Stimulated activated naive CD8-positive, alpha-beta T cell treated with anti-CD3 and anti-CD28 coated beads, Interleukin-15, Interleukin-2, amounts not matched to agents 100 U/mL and 50 U/mL, for 24 hours (primary cell): ENCODE measurements at places on chromosomes 4 and X.

DNA sequence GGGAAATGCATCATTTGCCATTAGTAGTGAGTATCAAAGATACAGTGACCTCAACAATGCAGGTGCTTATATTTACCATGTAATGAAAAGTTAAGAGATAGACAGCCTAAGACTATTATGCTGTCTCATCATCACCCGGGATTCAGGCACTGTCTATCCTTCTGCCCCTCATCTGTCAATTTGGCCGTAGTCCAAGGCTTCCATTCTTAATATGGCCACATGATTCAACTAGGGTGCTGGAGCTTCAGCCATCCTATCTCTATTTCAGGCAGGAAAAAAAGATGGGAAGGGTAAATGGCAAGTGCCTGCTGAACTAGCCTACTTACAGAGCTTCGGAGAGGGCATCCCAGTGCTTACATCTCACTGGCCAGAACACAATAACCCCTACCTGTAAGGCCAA, 196.7 kb upstream of the LNX1 start:
- no peak for DNase-seq

- no peak for DNase-seq
Observed at GRCh38 chr4:70538869-70539268, 20.5 kb downstream of the AMTN start.

DNA sequence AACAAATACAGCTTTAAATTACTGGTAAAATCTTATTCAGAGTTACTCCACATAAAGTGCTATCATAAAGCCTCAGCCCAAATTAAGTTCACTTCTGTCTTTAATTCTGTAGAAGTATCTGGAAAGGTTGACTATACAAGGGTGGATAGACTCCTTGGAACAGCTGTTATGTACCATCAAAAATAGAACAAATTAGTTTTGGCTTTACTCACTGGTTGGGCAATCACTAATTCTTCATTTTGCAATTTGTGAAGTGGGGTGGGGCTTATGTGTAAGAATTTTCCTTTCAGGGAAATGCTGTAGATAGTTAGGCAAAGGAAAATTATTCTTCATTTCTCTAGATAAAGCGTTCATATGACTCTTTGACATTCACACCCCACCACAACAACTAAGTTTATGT, 7.8 kb downstream of the DIAPH2 start:
- DNase-seq, result no peak

DNA sequence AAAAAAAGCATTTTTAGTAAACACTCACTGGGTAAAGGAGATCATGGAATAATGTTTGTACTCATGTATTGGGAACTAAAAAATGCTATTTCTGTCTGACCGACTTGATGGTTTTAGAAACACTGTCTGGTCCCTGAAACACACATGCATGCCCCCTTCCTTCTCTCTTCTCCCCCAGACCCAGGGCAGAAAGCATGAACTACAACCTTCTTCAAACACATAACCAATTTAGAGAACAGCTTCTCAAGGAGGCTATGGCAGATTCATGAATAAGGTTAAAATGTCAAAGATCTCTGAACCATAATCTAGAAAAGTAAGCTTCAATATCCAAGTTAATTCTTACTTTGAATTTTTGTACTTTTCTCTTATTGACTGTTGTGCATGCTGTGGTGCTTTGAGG, 6.0 kb downstream of the CCNA2 start:
- no peak for DNase-seq

- DNase-seq, result no peak
Observed at GRCh38 chr4:55098456-55099204, 26.8 kb downstream of the KDR start.

DNA sequence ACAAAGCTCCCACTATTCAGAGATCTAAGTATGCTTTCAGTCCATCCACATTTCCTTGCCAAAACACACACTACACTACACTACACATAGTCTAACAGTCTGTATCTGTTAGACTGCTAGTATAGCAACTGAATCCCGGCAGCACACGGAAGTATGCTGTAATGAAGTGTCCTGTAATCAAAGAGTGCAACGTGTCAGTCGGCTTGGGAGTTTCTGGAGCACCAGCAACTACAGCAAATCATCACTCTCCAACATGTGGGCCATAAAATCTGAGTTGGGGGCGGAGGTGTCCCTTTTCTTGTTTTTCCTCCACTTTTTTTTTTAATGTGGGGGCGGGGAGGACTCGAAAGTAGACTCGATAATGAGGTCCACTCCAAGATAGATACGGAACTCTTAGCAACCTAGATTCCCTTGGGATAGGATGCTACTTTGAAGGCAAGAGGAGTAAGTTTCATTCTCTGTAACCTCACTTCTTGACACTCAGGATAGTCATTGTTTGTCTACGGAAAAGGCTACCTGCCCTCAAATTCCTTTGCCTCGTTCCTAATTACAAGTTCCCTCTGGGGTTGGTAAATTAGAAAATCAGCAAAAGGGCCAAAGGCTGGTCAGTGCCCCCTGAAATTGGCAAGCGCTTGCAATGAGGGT, 722 bp downstream of the SLC10A7 start:
- peak; percentile 23 for DNase-seq

GRCh38 chrX:44637282-44637681, 94.6 kb upstream of the FUNDC1 start:
- no peak for DNase-seq

GRCh38 chr4:6500481-6501140, 28.2 kb upstream of the PPP2R2C start:
- no peak for DNase-seq

- no peak for DNase-seq
Observed at GRCh38 chr4:58499182-58499581, 1389.0 kb upstream of the IGFBP7 start.

GRCh38 chrX:153864101-153864500, 21.9 kb downstream of the L1CAM start:
- DNase-seq, result no peak

- DNase-seq, result no peak
Observed at GRCh38 chr4:19700992-19701391, 550.7 kb upstream of the SLIT2 start.

DNA sequence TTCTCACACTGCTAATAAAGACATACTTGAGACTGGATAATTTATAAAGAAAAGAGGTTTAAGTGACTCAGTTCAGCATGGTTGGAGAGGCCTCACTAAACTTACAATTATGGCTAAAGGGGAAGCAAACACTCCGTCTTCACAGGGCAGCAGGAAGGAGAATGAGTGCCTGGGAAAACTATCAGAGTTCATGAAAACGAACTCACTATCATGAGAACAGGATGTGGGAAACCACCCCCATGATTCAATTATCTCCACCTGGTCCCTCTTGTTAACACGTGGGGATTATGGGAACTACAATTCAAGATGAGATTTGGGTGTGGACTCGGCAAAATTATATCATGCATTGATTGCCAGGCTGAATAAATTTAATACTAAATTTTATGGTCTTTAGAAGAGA, 592.7 kb downstream of the GRXCR1 start:
- no peak for DNase-seq

DNA sequence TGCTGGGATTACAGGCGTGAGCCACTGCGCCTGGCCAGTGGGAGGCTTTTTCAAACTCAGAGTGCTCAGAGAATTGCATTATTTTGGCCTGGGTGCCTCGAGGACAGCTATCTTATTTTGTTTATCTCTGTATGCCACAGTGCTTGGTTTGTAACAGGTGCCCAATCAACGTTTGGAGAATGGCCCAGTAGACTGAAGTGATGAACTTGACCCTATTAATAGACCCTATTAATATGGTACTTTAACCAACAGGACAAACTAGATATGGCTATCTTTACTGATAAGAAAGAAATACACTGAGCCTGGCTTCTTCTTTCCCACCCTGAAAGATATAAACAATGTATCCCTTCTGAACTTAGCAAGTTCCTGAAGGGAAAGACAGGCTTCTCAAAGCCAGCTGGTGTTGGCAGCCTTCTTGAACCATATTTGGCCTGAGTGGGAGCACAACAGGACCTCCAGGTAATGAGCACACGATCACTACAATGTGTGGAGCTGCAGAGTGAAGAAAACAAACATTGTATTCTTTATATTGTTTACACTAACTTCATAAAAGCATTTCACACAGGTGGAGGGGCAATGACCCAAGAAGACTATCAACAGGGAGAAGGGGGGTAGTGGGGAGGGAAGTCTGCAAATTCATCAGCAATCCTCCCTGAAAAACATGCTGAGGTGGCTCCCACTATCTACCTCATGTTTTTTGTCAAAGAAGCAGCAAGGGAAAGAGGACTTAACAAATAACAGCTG, 41.7 kb downstream of the PRPS1 start:
- DNase-seq, result no peak

- no peak for DNase-seq
Observed at GRCh38 chr4:118825799-118826198, 10.1 kb downstream of the SEC24D start.

- no peak for DNase-seq
Observed at GRCh38 chrX:14509325-14510057, 19.8 kb upstream of the GLRA2 start.

DNA sequence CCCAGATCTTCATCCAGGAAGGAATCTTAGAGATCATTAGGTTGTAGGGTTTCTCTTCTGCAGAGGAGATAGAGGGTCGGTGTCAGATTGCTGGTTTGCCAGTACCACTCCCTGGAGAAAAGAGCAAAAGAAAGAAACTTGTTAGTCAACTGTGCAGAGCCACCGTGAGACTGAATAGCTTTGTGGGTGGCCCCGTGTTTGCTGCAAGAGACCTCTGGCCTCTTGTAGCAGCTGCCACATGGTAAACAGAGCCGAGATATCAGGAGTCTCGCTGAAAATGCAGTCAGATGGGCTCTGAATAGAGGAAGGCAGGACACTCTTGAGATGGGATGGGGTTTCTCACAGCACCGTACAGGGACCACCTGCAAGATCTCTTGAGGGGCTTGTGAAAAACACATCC, 149.7 kb downstream of the PTTG2 start:
- no peak for DNase-seq

DNA sequence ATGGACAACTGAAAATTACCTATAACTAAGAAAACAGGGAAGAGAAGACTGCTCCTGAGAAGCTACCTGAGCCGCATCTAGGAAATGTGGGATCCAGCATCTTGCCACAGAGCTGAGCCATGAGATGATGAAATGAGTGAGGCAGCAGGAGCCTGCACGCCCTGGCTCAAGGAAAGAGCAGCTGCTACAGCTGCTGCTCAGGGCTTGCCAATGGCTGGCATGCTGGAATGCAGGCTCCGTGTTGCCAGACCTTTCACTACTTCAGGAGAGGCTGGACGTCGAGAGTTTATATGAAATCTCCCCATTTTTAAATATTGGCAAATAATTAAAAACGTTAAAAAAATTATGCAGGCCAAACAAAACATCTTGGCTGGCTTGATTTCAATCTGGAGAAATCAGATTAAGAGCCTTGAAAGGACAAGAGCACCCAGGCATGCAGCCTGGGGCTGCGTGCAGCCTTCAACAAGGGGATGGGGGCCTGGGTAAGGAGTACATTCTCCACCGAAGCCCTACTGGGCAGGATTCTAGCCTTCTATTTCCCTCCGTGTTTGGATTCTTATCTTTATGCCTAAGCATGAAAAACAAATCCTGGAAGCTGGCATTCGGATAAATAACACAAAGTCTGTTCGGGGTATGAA, 227.6 kb downstream of the NR3C2 start:
- DNase-seq, result no peak

GRCh38 chr4:89009761-89010369, 47.1 kb downstream of the FAM13A start:
- no peak for DNase-seq

DNA sequence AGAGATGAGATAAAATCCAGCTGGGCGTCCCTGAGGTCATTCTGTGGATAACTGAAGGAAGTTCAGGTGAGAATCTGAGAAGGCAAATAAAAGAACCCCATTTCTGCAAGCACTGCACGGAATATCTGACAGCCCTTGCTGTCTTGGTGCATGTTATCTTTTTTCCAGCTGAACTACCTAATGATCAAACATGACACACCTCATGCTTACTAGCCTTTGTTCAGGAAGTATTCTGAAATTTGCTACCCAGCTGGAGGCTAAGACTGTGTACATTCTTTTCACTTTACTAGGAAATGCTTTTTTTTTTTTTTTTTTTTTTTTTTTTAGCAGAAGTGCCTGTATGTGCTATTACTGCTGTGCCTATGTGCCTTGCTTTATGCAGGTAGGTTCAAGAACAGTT, 718.1 kb downstream of the SMARCA1 start:
- no peak for DNase-seq

GRCh38 chrX:1031521-1032430, 180.7 kb downstream of the CRLF2 start:
- DNase-seq, result no peak

DNA sequence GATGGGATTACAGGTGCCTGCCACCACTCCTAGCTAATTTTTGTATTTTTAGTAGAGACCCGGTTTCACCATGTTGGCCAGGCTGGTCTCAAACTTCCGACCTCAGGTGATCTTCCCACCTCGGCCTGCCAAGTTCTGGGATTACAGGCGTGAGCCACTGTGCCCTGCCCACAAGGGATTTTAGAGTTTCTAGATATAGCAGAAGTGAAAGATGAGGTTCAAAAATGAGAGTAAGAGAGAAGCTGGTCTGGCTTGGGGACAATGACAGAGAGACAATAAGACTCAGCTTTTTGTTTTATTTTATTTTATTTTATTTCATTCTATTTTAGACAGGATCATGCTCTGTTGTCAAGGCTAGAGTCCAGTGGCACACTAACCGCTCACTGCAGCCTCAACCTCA, 30.6 kb downstream of the TRIM61 start:
- no peak for DNase-seq

DNA sequence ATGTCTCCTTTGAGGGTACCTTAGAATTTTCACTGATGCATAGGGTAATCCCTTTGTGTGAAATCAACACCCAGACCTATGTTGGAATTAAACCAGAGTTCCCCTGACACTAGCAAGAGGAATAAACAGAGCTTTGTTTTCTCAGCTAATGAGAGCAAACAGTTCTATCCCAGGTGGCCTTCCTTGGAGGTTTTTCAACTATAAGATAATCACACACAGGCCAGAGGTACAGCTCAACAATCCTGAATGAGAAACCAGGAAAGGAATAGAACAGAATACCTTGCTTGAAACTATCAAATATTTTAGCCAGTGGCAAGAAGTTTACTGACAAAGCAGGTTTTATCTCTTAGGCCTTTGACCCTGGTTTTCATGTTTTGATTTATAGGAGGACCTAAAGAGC, 100.2 kb downstream of the OTC start:
- DNase-seq, result no peak

DNA sequence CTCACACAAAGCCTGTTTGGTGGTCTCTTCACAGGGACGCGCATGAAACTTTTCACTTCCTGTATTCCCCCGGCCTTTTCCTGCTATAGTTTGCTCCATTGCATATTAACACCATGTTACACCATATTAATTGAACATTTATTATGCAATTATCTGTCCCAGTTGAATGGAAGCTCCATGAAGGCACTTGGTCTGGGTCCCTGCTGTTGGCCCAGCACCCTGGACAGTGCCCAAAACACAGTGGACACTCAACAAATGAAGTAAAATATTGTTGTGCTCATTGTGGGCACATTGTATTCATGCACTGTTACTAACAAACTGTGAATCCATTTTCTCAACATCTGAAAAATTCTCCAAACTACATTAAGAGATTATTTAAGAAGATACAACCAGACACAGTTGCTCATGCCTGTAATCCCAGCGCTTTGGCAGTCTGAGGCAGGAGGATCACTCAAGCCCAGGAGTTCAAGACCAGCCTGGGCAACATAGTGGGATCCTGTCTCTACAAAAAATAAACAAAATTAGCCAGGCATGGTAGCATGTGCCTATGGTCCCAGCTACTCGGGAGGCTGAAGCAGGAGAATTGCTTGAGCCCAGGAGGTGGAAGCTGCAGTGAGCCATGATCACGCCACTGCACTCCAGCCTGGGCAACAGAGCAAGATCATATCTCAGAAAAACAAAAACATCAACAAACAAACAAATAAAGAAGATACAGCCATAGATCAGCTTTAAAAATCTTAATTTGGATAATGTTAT, 292.7 kb upstream of the TENM3 start:
- DNase-seq, result no peak
